Hematopoietic multipotent progenitor cell treated with erythropoietin and hydrocortisone succinate and interleukin-3 and kit ligand, for 4 days (in vitro differentiated cells): ENCODE measurements at places on chromosomes 3 and 15.
A peak's percentile ranks its signal among the peaks of the same experiment; 100 is the strongest.

- DNase-seq: no peak
Observed at GRCh38 chr3:114803042-114803695, 343.9 kb downstream of the ZBTB20 start.

DNA sequence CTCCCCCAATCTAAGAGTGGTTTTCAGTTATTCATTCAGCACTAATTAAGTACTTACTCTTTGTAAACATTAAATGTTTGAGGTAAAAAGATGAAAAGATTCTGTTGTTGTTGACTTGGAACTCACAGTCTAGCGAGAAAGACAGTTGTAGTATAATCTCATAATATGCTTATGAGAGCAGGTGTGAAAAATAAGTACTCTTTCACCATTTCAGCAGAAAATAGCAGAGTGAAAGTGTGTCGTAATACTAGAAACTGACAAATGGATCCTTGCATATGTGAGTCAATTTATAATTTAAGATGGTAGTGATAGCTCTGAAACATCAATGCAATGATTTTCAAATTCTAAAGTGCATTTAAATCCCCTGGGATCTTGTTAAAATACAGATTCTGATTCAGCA, 618.8 kb upstream of the CCDC54 start:
- no peak for DNase-seq

DNA sequence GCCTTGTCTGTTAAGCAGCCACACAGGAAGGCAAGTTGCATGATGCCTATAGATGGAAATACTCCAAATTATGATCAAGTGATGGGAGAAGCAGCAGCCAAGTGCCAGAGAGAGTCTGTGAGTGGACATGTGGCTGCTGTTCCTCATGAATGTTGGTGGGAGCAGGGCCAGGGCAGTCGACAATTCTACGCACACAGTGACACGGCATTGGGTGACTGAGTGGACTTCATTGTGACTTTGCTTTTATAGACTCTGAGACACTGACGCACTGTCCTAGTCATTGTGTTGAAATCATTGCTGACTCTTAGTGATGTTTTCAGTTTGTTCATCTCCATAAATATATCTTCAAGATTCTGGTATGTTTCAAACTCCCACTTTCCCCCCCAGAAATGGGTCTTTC, 246.3 kb upstream of the SEMA6D start:
- DNase-seq: no peak

- DNase-seq: no peak
Observed at GRCh38 chr3:170701696-170702678, 116.1 kb upstream of the SLC7A14 start.

DNA sequence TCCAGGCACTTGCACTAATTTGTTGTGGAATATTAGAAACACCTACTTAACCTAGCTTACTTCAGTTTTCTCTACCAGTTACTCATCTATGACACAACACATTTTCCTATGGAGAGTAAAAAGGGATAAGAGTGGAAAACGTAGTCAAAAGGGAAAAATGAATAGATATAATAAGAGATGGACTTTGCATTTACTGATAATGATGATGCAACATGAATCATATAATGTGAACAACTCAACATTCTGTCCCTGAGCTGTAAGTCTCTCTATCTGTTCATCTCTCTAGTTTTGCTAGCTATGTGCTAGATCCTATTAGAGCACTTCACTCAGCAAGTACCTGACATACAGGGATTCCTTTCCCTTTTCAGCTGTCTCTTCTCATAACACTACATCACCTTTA, 627.1 kb downstream of the AGBL1 start:
- peak; percentile 4 for DNase-seq

DNA sequence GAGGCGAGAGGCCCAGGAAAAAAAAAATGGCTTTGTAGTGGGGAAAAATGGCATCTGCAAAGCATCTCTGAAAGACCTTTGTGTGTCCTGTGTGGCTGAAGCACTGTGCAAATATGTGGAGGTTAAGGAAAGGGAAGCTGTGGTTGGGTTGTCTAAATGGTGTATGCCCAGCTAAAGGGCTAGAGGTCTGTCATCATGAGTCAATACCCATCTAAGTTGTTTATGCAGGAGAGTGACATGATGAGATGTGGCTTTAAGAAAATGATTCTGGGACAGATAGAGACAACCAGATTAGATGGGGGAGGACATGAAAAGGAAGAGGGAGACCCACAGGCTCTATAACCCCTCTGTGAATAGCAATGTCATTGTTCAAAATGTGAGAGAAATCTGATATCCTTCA, 280.7 kb downstream of the MFSD1 start:
- DNase-seq: no peak

DNA sequence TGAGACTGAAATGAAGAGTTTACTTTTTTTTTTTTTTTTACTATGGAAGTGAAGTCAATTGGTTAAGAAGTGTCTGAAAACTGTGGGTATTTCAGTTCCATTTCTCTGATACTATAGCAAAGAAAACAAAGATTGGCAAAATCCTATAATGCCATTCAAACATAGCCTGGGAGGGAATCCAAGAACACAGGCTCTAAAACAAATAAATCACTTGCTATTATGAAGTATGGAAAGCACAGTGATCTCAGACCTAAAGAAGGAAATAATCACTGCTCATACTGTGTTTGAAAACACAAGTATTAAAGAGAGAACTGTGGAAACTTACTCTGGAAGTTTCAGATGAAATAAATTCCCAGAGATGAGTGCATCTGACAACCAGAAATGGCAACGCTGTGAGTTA, 12.0 kb downstream of the SAMMSON start:
- no peak for DNase-seq

DNA sequence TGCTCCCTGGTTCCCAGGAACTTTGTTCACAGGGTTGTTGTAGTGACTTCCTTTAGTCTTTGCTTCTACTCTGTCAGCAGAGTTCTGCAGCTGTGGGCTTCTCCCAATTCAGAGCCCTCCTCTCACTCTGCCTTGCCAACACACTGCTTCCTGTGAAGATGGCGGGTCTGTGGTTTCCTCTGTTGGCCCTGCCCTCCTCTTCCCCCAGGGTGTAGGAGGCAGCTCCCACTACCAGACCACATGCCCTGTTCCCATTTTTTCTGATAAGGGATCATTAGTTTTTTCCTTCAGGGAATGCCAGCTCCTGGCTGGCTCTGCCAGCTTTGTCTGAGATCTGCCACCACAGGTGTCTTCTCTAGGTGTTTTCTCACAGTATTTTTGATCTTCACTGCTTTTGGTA, 12.7 kb downstream of the SPSB4 start:
- DNase-seq: peak; percentile 49

- DNase-seq: no peak
Observed at GRCh38 chr3:107208100-107208499, 169.1 kb upstream of the CCDC54 start.
